ENCODE measurements at places on chromosomes 1 and 21.

DNA sequence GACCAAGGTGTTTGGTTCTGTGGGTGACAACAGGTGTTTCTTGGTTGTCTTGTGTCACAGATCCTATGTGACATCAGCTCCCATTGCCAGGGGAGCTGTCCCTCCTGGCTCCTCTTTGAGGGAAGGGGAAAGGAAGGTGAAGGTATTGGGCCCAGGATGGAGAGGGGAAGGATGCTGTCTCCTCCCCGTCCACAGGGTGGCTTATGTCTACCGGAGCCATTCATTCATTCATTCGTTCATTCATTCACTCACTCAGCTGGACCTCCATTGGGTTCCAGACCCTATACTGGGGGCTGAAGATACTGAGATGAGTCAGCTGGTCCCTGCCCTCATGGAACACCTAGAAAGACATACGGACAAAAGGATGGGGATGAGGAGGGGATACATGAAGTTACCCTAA, 38.9 kb downstream of the EPHB2 start:
- no peaks in the 10 kb centered on the region for H3K36me3 ChIP-seq
- DNase-seq, result no peak
- H3K4me1 ChIP-seq, result peaks cover 19% of the 10 kb centered on the region
- H3K27me3 ChIP-seq, result no peaks in the 10 kb centered on the region

DNA sequence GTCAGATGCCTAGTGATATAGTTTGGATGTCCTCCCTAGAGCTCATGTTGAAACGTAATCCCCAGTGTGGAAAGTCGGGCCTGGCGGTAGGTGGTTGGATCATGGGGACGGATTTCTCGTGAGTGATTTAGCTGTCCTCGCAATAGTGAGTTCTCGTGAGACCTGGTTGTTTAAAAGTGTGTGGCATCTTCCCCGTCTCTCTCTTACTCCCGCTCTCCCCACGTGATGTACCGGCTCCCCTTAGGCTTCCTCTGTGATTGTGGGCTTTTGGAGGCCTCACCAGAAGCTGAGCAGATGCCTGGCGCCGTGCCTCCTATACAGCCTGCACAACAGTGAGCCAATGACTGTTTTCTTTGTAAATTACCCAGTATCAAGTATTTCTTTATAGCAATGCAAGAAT, 264.5 kb downstream of the TTLL7 start:
- no peak overlapping the region for H3K4me3 ChIP-seq
- H3K27me3 ChIP-seq, result no peaks in the 10 kb centered on the region
- H3K36me3 ChIP-seq, result no peaks in the 10 kb centered on the region
- H3K27ac ChIP-seq, result no peak overlapping the region
- H3K4me1 ChIP-seq, result no peaks in the 10 kb centered on the region

- H3K4me3 ChIP-seq, result no peak overlapping the region
- H3K36me3 ChIP-seq, result no peaks in the 10 kb centered on the region
- no peak for DNase-seq
- H3K27ac ChIP-seq, result no peak overlapping the region
Measured at GRCh38 chr1:234256359-234256758, 116.9 kb upstream of the COA6 start.

- H3K4me1 ChIP-seq, result peaks cover 15% of the 10 kb centered on the region
- no peak for DNase-seq
- H3K4me3 ChIP-seq, result no peak overlapping the region
- H3K27ac ChIP-seq, result no peak overlapping the region
Measured at GRCh38 chr1:108085628-108086027, 114.5 kb downstream of the SLC25A24 start.

DNA sequence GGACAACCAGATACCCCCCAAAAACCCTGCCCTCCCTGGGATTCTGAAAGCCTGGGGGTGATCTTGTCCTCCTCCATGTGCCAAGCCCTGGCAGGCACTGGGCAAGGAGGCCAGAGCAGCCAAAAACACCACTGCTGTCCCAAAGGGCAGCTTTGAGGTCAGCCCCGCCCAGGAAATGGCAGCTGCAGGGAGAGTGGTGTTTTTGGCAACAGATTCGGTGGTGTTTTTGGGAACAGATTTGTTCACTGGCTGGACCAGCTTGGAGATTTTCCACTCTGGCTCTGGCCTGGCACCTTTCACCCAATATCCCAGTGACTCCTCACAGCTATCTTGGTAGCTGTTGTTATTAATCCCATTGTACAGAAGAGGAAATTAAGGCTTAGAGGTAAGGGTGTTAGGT, 34.7 kb downstream of the LRP8 start:
- DNase-seq, result no peak
- H3K36me3 ChIP-seq, result no peaks in the 10 kb centered on the region
- H3K27ac ChIP-seq, result no peak overlapping the region
- H3K4me1 ChIP-seq, result peaks cover 70% of the 10 kb centered on the region

DNA sequence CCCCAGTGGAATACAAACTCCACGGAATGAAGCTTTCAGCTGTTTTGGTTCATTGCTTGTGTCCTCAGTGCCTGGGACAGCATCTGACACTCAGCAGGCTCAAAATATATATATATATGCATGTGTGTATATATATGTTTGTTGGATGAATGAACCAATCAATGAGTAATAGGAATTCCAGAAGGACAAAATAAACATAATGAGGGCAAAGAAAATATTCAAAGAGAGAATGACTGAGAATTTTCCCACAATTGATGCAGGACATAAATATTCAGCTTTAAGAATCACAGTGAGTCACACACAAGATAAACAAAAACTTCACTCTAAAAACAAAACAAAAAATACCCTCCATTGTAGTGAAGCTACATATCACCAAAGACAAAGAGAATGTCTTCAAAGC, 64.0 kb downstream of the CHD5 start:
- H3K36me3 ChIP-seq, result no peaks in the 10 kb centered on the region
- no peaks in the 10 kb centered on the region for H3K27me3 ChIP-seq
- H3K4me3 ChIP-seq, result no peak overlapping the region
- DNase-seq, result no peak
- H3K27ac ChIP-seq, result no peak overlapping the region

DNA sequence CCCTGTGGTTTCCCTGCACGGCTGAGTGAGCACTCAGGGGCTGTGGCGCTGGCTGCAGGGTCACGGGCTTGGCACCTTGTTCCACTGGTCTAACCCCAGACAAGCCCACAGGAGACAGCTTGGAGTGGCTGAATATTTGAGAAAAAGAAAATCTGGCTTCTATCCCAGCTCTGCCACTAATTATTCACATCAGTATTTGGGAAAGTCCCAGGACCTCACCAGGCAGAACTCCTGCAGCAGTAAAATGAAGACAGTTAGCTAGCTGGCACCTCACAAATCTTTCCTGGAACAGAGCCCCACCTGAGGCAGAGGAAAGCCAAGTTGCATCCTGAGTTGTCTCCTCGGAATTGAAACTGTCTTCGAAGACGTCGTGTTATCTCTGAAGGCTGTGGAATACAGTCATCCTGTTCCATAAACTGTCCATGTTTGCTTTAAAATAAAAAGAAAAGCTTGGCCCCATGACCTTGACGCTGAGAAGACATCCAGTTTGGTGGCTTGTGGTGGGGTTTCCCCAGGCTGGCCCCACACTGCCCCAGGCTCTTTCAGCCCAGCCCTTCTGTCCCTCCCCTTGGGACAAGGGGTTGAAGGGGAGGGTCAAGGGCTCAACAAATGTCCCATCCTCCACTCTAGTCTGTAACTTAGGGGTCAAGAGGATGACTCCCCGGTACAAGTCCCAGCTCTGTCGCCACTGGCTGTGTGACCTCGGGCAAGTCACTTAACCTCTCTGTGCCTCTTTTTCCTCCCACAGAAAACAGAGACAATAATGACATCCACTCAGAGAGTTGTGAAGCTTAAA, 93.8 kb upstream of the TMPRSS2 start:
- no peaks in the 10 kb centered on the region for H3K27me3 ChIP-seq
- peaks cover 6% of the 10 kb centered on the region for H3K4me1 ChIP-seq
- no peak overlapping the region for H3K27ac ChIP-seq
- no peaks in the 10 kb centered on the region for H3K36me3 ChIP-seq
- DNase-seq, result no peak

DNA sequence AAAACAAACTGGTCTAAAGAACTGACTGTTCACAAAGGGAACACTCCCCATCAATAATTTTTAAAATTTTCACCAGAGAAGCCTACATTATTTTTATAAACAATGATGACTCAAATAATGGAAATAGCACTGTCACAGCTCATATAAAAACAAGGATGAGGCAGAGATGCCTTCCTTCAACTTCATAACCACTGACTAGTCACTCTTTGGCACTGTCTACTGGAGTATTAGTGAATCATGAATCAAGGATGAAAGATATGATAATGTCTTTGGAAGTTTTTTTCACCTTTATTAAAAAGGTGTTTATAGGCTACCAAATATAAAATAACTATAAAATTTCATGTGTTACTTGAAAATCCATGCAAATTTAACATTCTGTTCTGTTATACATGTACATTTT, 316.9 kb downstream of the VAV3 start:
- H3K4me3 ChIP-seq, result no peak overlapping the region
- no peaks in the 10 kb centered on the region for H3K4me1 ChIP-seq
- H3K27me3 ChIP-seq, result no peaks in the 10 kb centered on the region

DNA sequence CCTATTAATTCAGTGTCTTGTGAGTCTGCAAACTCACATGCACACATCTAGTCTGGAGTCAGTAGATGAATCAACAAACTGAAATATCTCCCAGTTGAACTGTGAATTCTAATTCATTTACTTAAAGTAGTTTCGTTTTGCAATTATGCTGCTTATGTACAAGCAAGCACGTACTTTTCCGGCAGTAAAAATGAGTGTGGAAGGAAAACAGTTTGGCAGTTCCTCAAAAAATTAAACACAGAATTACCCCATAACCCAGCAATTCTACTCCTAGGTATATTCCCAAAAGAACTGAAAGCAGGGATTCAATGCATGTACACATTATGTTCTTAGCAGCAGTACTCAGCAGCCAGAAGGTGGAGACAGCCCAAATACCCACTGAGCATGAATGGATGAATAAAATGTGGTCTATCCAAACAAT, 49.3 kb downstream of the GNB1 start:
- no peaks in the 10 kb centered on the region for H3K4me1 ChIP-seq
- H3K4me3 ChIP-seq, result no peak overlapping the region
- peaks cover 3% of the 10 kb centered on the region for H3K36me3 ChIP-seq
- H3K27ac ChIP-seq, result peak overlapping the region; percentile 53

DNA sequence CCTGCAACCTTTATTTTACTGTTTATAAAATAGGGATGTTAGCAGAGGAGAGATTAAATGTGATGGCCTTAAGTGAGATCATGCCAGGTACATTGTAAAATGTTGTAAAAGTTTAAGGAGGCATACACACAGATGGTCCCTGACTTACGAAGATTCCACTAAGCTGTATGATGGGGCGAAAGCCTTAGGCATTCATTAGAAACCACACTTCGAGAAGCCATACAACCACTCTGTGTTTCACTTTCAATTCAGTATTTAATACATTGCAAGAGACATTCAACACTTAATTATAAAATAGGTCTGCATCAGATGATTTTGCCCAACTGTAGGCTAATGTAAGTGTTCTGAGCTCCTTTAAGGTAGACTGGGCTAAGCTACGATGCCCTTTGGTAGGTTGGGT, 3.7 kb downstream of the SMPDL3B start:
- H3K4me1 ChIP-seq, result peaks cover 23% of the 10 kb centered on the region
- no peaks in the 10 kb centered on the region for H3K36me3 ChIP-seq
- no peak overlapping the region for H3K4me3 ChIP-seq
- H3K27ac ChIP-seq, result no peak overlapping the region
- peaks cover 14% of the 10 kb centered on the region for H3K27me3 ChIP-seq
- DNase-seq, result no peak

- no peak overlapping the region for H3K4me3 ChIP-seq
- H3K27me3 ChIP-seq, result peaks cover 21% of the 10 kb centered on the region
- no peak for DNase-seq
- no peak overlapping the region for H3K27ac ChIP-seq
Measured at GRCh38 chr1:60078182-60078581, 4.6 kb upstream of the C1orf87 start.

DNA sequence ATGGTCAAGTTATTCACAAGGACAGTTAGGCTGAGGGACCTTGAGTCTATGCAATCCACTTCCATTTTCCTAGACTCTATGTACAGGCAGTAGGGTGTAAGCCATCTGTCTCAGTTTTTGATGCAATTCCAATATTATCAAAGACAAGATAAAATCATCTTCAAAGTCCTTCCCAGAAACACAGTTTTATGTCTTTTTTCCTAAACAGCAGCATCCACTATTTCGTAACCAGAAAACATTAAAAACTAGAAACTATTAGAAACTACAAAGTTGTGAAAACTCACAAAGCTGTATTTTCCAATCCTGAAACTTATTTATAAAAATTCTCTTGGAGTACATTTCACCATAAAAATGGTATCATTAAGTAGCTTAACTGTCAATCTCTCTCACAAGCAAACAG, 93.8 kb downstream of the EPS15 start:
- no peak overlapping the region for H3K4me3 ChIP-seq
- H3K4me1 ChIP-seq, result peaks cover 28% of the 10 kb centered on the region
- no peak for DNase-seq
- no peak overlapping the region for H3K27ac ChIP-seq
- no peaks in the 10 kb centered on the region for H3K27me3 ChIP-seq

DNA sequence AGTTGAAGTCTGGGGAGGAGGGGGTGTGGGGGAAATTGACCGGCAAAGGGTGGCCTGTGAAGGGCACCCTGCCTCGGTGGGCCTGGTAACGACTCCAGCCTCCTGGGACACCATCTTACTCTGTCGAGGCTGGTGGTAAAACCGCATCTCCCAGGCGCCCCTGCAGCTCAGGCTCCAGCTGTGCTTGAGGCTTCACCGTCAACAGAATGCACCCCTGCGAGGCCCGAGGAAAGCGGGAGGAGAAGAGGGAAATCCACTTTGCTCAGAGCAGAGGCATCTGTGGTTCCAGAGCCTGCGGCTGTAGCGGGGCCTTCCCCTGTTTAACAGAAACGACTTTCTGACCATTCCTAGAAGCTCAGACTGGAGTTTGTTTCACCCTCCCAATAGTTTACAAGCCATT, 165.6 kb downstream of the NPHP4 start:
- H3K27ac ChIP-seq, result no peak overlapping the region
- H3K27me3 ChIP-seq, result no peaks in the 10 kb centered on the region
- H3K4me1 ChIP-seq, result no peaks in the 10 kb centered on the region
- H3K4me3 ChIP-seq, result no peak overlapping the region

DNA sequence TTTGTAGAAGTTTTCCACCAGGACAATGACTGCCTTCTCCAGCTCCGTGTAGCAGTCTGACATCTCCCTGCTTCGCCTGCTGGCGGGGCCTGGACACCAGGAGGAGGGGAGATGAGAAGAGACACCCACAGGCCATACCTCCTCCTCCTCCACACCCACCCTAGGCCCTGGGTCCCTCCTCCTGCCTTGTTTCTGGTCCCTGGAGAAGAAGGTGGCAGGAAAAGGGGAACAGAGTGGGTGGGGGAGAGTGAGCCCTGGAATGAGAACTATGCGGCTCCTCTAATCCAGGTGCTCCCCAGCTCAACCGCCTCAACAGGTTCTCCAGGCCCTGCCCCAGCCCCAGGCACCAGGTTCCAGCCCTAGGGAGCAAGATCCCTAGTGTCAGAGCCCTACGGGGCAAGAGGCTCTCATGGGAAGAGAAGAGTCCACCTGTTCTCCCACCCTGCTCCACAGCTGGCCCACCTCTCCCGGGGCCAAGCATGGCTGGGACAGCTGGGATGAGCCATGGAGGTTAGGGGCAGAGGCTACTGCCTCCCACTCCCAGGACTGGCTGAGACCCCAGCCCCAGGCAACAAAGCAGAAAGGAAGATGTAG, 4.8 kb downstream of the S100A16 start:
- H3K27me3 ChIP-seq, result no peaks in the 10 kb centered on the region
- no peak overlapping the region for H3K4me3 ChIP-seq
- no peak overlapping the region for H3K27ac ChIP-seq
- DNase-seq, result no peak
- no peaks in the 10 kb centered on the region for H3K36me3 ChIP-seq
